Daoy (cell line): ENCODE measurements at places on chromosomes 5 and 9. TPM values are rescaled to one million over a fixed set of nuclear protein-coding genes. Genes with fewer than 3 reads are reported as not detected.

Gene DMRTA1
- not detected in 2 replicates for total RNA-seq

Gene SPINK7
- total RNA-seq, result not detected in 2 replicates

- DNase-seq, result no peak
These were observed 8.9 kb downstream of the HAVCR1 start for GRCh38 chr5:157050050-157050449.

DNA sequence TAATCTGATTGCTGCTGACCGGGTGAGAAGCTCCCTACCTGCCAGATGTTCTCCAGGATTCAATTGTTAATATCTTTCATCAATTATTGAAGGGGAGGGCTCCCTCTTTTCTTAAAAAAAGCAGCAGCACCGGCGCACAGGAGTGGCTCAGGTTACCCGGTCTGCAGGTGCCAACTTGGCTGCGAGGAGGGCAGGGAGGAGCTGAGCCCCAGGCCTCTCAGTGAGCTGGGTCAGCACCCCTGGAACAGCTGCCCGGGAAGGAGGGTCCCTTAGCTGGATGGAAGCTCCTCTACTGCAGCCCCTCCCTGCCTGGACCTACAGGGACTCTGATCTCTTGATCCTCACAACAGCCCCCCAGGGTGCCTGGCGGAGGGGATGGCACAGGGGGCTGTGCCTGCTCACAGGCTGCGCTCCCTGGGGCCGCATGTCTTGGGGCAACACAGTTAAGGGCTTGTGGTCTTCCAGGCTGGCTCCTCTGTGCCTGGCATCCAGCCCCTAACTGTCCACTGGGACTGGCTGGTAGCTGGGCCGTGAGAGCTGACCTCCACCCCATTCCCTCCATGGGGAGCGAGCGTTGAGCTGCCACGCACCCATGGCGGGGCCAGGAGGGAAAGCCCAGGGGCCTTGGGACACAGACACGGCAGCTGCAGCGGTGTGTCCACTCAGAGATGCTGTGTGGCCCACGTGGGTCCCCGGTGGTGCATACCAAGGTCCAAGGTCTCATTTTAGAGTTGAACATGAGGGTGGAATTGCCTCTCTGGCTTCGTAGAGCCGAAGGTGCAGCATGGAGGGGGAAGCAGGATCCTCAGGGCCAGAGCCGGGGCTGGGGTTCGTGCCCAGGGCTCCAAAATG lies 28.6 kb upstream of the TMEM250 start:
- DNase-seq, result no peak
